NCI-H187 (cell line): ENCODE measurements at places on chromosomes 5 and 9.

DNA sequence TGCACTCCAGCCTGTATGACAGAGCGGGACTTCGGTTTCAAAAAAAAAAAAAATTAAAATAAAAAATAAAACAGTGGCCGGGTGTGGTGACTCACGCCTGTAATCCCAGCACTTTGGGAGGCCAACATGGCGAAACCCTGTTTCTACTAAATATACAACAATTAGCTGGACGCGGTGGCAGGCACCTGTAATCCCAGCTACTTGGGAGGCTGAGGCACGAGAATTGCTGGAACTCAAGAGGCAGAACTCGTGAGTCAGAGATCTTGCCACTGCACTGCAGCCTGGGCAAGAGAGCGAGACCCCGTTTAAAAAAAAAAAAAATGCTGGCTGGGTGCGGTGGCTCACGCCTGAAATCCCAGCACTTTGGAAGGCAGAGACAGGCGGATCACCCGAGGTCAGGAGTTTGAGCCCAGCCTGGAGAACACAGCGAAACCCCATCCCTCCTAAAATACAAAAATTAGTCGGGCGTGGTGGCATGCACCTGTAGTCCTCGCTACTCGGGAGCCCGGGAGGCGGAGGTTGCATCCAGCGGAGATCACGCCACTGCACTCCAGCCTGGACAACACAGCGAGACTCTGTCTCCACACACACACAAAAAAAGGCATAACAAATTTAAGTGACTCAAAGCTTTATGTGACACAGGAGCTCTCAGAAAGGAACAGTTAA lies 1.5 kb upstream of the NPM1 start:
- no peak for DNase-seq

DNA sequence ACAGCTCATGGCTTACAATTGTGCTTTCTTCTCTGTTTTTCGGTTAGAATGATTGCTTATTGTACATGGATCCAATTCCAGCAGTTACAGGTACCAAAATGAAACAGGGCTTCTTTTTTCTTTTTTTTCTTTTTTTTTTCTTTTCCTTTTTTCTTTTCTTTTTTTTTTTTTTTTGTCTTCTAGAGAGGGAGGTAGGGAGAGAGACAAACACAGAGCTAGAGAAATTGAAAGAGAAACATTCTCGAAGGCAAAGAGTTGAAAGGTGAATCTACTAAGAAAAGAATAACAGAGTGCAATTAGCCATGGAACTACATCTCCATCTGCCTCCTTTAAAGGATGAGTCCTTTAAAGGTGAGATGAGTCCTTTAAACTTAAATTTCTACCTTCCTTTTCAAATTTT lies 1.0 kb upstream of the EDIL3 start:
- DNase-seq: no peak

GRCh38 chr9:114369216-114370130 lies 18.3 kb downstream of the AKNA start:
- DNase-seq: no peak

GRCh38 chr5:149317281-149318048 lies 27.8 kb upstream of the GRPEL2 start:
- peak; percentile 10 for DNase-seq

DNA sequence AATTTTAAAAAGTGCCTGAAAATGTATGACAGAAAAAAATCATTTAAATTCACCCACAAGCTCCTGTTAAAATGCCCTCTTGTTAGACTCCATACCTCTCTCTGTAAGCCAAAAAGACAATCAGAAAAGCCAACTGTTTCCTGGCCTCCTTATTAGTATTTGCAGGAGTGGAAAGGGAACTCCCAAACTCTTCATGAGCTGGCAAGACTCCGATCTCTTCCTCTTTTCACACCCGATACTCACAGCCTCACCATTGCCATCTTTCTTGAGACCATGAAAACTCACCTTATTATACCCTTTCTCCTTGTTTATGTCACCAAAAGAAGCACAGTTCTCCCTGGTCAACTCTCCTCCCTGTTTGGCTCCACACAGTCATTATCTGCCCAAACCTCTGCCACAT lies 197.8 kb downstream of the DMAC1 start:
- DNase-seq: no peak

DNA sequence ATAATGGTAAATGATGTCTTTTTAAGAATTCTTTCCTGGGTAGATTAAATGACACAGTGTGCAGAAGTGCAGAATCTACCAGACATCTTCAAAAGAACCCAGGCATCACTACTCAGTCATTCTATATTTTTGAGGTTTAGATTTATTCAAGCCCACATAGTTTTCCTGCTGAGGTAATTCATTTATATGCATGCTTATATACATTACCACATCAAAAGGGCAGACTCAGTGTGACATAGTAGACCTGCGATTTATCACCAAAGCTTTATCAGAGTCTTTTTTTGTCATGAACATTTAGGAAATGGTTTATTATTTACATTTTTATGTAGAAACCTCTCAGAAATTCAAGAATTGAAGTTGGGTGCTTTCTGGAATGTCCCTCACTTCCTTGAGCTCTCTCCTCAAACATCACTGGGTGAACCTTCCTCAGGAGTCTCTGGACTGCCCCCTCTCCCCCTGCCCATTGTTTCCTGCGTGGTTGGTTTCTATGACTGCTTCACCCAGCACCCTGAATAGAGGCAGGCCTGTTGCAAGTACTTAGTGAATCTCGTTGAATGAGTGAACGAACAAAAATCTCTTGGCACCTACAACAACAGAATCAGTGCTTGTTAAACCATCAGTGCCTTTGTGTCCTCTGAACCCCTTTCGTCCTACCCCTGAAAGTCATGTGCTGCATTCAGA lies 42.5 kb downstream of the ADAMTS16 start:
- no peak for DNase-seq

DNA sequence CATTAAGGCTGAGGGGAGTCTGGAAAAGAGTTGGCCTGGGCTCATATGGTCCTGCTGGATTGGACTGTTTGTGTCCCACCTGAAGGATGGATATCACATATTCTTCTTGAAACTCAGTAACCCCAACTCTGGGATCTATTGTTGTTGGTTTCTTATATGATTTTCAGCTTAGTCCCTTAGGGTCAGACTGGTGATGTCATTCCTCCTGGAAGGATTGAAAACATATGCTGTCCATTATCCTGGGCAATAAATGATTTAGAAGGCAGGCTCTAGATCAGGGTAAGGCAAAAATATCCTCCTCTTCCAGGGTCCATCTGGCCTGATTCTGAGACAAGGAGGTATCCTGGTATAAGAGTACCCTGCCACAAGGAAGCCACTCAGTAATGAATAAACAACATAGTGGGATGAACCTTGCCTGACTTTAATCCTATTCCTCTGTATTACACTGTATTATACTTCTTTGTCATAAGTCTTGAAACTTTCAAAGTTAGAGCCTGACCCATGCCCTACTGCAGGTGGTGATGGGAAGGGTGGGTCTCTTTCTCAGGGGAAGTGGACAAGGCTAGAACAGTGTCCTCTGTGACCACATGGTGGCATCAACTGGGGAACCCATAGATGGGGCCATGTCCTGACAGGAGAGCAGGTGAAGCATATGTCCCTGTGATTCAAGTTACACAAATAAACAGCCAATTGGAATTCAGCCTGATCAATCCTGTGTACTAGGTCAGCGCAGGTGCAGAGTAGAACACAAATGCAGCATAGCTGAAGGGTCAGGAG lies 454.4 kb upstream of the TRPC7 start:
- DNase-seq: no peak

GRCh38 chr5:126354012-126354857 lies 69.0 kb upstream of the GRAMD2B start:
- DNase-seq: no peak

- no peak for DNase-seq
These were observed 43.3 kb downstream of the TLE4 start for GRCh38 chr9:79615038-79615437.

DNA sequence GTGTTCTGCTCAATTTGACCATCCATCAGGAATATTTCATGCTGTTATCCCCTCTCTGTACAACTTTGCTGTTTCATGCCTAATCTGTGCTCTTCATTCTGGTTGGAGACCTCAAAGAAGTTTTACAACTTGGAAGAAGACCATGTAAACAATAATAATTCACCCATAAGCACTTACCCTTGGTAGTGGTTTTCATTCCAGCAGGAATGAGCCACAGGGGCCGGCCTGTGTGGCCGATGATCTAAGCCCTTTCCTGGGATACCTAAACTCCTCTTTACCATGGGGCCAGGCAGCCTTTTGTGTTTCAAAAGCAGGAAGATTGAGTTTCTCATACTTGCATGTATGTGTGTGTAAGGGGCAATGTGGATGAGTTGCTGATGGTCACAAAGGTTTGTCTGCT lies 165.0 kb downstream of the FGF1 start:
- DNase-seq: no peak

DNA sequence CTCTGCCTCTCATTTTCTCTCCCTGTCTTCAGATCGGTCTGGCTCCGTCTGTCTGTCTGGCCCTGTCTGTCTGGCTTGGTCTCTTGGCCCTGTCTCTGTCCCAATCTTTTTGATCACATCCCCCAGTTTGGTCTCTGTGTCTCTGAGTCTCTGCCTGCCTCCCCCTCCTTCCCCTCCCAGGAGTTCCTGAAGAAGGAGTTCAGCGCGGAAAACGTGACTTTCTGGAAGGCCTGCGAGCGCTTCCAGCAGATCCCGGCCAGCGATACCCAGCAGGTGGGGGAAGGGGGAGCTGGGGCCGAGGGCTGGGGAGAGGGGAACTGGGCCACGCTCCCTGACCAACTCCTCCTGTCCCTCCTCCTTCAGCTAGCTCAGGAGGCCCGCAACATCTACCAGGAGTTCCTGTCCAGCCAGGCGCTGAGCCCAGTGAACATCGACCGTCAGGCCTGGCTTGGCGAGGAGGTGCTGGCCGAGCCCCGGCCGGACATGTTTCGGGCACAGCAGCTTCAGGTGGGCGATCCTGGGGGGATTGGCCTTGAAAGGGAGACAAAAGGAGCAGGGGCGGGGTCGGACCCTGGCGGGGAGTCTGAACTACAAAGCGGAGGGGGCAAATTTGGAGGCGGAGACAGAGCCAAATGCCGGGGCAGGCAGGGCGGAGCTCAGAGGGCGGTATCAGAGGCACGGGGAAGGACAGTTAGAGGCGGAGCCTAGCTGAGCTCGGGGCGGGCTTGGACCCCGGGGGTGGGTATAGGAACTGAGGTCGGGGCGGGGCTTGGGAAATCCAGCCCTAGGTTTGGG lies 9.0 kb downstream of the RGS14 start:
- DNase-seq: peak; percentile 64

GRCh38 chr5:14299666-14300065 lies 156.5 kb downstream of the TRIO start:
- DNase-seq: no peak

DNA sequence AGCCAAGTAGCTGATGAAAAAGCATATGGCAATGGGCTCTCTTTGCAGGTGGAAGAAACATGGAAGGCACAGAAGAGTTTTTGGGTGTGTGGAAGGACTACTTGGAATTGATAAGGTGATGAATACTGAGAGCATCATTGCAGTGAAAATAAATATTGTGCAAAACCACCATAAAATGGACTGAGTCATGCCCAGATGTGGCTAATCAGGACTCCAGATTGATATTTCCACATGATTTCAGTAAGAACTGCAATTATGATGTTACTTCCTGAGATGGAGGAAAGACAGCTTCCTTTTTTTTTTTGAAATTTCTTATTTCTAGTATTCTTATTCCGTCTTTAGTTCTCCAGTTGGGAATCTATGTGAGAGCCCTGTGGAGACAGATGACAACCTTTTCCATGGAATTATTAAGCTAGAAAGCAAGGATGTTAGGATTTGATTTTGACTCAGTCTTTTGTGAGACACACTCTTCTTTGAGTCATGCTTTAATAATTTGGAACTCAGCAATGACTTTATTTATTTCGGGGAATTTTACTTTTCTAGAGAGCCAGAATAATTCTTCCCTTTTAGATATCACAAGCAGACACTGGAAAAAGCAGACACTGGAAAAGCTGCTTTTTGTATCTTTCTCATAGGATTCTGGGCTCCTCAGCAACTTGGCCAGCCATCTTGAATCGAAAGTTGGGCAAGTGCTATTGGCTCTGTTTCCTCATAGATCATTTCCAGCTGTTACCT lies 94.2 kb upstream of the VCAN start:
- no peak for DNase-seq

DNA sequence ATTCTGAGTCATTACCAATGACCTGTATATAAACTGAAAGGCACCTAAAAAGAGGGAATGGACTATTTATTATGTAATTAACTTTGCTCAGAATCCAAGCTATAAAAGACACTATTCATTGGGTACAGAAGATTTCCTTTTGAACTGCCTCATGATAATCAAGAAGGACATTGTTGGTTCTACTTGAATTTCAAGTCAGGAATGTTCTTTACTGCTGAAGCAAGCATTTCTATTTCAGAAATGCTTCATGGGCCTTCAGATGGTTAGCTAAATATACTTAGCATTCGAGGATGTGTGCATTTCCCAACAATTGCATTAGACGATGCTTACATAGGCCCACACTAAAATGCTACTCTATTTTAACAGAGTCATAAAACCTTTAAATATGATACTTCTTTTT lies 658.2 kb upstream of the DMAC1 start:
- no peak for DNase-seq

- no peak for DNase-seq
These were observed 173.2 kb downstream of the PRELID2 start for GRCh38 chr5:145661737-145662485.

GRCh38 chr5:162520878-162521277 lies 453.3 kb downstream of the GABRG2 start:
- DNase-seq: no peak

DNA sequence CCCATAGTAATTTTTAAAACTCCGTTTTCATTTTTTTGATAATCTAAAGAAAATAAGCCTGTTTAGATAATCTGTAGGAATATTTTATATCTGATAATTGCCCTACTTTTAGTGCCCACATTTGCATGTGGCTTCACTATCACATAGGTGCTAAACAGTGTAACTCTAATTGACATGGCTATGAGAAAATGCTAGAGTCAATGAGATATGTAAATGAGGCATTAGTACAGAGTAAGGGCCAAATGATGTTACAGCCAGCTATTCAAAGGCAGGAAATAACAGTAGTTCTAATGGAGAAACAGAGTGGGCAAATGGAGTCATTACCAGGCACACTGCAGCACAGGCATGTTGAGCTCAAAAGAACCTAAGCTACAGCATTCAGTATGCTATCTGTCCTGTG lies 37.3 kb upstream of the GCNT4 start:
- no peak for DNase-seq

DNA sequence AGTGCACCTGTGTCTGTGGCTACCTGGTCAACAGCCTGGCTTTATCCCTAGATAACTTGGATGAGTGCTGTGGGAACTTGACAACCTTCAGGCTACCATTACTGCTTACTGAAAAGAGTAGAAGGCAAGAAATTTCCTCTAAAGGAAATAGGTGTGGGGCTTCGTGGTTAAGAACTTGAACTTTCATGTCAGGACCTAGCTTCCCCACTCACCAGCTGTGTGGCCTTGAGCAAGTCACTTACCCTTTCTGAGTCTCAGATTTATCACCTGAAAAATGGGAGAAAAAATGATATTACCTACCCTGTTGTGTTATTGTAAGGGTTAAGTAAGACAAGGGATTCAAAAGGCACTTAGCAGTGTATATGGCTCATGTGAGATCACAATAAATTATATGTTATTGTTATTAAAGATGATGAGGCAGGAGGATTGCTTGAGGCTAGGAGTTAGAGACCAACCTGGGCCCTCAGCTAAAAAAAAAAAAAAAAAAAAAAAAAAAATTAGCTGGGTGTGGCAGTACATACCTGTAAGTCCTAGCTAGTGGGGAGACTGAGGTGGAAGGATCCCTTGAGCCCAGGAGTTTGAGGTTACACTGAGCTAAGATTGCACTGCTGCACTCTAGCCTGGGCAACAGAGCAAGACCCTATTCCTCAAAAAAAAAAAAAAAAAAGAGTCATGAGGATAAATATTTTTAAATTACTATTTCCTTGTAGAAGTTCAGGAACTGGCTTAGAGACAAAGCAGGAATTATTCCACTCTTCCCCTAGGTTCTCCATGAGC lies 97.0 kb upstream of the SPRY4 start:
- DNase-seq: no peak
